ENCODE measurements at places on chromosomes 3 and 15. TPM values are rescaled to one million over a fixed set of nuclear protein-coding genes. Genes with fewer than 3 reads are reported as not detected.

The FBXW12 gene
- total RNA-seq = not detected

The AQP9 gene
- not detected for total RNA-seq

The HYKK gene
- 13.8 TPM for total RNA-seq

The GOLGA6D gene
- total RNA-seq = not detected

The MAPKAPK3 gene
- total RNA-seq = 33.4 TPM

DNA sequence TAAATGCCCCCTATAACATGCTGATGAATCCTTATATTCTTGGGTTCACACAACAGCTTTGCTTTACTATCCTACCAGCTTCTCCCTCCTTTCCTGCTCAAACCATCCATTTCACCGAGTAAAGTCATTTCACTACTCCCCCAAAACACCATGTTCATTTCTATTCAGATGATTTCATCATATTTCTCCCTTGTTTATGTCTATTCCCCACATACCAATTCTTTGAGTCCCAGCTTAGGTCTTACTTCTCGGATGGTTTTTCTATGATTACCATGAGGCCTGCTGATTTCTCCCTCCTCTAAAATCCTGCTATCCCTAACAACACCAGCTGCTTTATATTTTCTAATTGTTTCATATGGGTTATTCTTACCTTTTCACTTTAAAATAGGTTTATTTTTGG is 231.4 kb downstream of the TIGIT start:
- DNase-seq = no peak

DNA sequence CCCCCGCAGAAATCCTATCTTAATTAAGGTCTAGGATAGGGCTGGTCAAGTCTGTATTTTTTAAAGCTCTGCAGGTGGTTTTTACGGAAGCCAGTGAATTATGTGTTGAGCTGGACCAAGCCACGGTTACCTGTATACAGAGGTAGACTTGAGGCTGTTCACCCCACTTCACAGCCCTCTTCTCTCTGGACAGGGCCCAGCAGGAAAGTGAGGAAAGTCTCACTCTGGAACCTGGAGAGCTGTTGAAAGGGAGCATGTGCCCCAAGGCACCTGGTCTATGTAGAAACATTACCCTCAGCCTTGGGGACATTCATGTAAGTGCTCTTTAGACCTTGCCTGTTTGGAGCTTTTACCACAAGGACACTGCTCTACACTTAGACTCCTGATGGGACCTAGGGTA is 6.9 kb downstream of the SEMA5B start:
- no peak for DNase-seq

GRCh38 chr3:11254876-11255275 is 17.3 kb upstream of the ATG7 start:
- no peak for DNase-seq

The INSYN1 gene
- total RNA-seq = 15.2 TPM

The GOLGA8S gene
- not detected for total RNA-seq

The EEF1AKMT4 gene
- total RNA-seq = 5.2 TPM

GRCh38 chr3:97957617-97958311 is 14.5 kb downstream of the RIOX2 start:
- DNase-seq = no peak

The IP6K1 gene
- 19.5 TPM for total RNA-seq

GRCh38 chr15:64134345-64134829 is 17.1 kb upstream of the SNX22 start:
- peak; percentile 61 for DNase-seq

- peak; percentile 16 for DNase-seq
These were observed 722.0 kb upstream of the CFAP20DC start for GRCh38 chr3:59771768-59772181.

- no peak for DNase-seq
These were observed 72.9 kb upstream of the NDN start for GRCh38 chr15:23760024-23760423.

GRCh38 chr3:22371607-22372291 is 620.7 kb upstream of the ZNF385D start:
- DNase-seq = no peak

GRCh38 chr15:86266896-86267484 is 187.3 kb downstream of the AGBL1 start:
- DNase-seq = peak; percentile 1

GRCh38 chr15:57152666-57153539 is 223.4 kb upstream of the CGNL1 start:
- DNase-seq = peak; percentile 15

- DNase-seq = no peak
These were observed 7.8 kb upstream of the STAC start for GRCh38 chr3:36372534-36372935.

- DNase-seq = no peak
These were observed 55.6 kb upstream of the CGNL1 start for GRCh38 chr15:57320631-57321220.

The ROBO2 gene
- total RNA-seq = not detected

The GRK7 gene
- not detected for total RNA-seq

DNA sequence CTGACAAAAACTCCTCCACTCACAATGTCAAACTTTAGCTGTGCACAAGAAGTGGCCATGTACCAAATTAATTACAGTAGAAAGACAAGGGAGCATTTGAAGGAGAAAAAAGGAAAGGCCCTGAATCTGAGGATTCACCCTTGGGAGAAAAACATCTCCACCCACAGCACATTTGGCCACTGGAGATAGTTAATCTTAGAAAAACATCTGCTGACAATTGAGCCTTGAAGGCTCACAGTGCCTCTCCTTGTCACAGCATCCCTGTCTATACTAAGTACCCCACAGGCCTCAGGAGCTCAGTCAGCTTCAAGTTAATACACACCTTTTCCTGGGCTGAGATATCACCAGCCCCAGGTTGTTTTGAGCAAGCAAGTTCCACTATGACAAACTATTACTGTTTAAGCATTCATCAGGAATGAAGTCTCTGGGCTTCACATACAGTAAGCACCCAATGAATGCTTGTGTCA is 78.1 kb upstream of the SETMAR start:
- DNase-seq = no peak

DNA sequence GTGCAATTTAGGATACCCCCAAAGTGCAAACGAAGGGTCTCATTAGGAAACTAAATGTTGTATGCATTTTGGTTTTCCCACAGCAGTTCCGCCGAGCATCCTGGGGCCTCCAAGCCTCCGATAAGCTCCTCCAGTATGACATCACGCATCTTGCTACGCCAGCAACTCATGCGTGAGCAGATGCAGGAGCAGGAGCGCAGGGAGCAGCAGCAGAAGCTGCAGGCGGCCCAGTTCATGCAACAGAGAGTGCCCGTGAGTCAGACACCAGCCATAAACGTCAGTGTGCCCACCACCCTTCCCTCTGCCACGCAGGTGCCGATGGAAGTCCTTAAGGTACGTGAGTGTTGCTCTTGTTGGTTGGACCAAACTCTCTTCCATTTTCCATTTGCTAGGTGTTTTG is 120.5 kb upstream of the SAMMSON start:
- DNase-seq = no peak

- peak; percentile 92 for DNase-seq
These were observed at the start of gene TMF1 for GRCh38 chr3:69051756-69052471. Gene TMF1, minus strand, starts transcription at chr3:69052333. Its CDS starts 247 bp downstream, at chr3:69052086.

GRCh38 chr15:39140060-39140604 is 440.7 kb upstream of the THBS1 start:
- peak; percentile 37 for DNase-seq

DNA sequence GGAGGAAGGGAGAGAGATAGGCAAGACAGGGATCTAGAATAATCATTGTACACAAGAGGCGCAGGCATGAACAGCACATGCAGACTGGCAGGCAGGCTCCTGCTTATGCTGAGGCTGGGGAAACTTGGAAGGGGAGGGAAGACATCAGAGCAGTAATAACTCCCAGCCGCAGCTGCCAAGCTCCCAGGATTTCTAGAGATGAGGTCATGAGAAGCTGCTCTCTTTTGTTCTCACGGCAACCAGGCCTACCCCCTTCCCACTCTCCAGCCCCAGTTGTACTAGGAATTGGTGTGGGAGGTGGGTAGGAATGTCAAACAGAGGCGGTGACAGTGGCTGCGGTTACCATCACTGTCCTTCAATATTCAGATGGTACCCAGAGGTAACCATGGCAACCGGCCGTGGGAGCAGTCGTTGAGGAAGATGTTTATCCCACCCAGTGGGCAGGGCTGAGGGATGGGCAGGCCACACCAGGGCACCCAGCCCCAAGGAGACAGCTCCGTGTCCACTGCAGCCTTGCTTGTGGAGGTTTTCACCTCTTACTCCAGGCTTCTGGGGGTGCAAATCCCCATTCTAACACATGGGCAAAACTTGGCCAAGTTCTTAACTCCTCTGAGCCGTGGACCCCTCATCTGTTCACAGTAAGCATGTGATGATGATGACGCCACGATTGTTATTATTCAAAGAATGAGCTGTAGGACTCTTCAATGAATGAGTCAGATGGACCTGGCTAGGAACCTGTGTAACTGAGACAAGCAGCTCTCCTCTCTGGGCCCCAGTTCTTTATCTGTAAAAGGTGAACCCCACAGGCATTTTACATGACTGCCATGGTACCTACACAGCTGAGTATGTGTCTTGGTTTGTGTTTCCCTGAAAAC is 360.8 kb upstream of the PROK2 start:
- DNase-seq = peak; percentile 66

- no peak for DNase-seq
These were observed 95.9 kb downstream of the SLC49A4 start for GRCh38 chr3:122890720-122891220.

GRCh38 chr3:14301558-14301957 is 100.8 kb upstream of the SLC6A6 start:
- no peak for DNase-seq

The WDR49 gene
- total RNA-seq = not detected

GRCh38 chr15:70494852-70495571 is 268.3 kb downstream of the UACA start:
- DNase-seq = peak; percentile 96

GRCh38 chr3:153190923-153191322 is 28.9 kb downstream of the RAP2B start:
- no peak for DNase-seq

GRCh38 chr3:169512991-169513390 is 150.5 kb downstream of the MECOM start:
- no peak for DNase-seq

The CLDN18 gene
- total RNA-seq = not detected

DNA sequence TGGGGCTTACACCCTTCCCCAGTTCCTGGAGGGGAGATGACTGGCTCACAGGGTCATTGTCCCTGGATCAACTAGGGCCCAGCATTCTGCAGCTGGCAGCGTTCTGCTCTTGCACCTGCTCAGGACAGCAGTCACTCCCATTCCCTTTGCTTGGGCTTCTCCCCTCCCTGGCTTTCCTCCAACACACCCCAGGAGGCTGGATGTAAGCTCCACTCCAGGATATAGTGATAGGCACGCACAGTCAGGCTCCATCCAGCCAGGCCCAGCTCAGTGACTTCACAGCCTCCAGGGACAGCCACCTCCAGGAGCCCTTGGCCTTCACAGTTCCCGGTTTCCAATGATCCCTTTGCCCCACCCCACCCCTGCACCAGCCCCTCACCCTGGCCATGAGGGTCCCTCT is 1.9 kb downstream of the SPTBN5 start:
- no peak for DNase-seq

DNA sequence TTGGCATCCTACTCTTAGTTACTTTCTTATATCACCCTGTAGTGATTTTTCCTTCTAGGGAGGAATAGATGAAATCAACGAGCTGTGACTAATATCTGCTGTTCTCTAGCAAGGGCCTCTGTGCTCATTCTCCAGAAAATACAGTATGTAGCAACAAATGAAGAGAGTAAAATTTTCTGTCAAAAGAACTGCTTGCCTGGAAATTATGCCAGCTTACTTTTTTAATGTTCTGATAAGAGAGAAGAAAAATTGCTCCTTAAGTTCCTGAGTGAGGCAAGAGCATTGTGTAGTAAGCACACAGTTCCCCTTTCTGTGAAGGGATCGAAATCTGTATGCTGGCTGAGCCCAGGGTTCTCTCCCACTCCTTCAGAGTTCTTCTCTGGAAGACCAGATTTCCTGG is 51.4 kb upstream of the GK5 start:
- DNase-seq = no peak

DNA sequence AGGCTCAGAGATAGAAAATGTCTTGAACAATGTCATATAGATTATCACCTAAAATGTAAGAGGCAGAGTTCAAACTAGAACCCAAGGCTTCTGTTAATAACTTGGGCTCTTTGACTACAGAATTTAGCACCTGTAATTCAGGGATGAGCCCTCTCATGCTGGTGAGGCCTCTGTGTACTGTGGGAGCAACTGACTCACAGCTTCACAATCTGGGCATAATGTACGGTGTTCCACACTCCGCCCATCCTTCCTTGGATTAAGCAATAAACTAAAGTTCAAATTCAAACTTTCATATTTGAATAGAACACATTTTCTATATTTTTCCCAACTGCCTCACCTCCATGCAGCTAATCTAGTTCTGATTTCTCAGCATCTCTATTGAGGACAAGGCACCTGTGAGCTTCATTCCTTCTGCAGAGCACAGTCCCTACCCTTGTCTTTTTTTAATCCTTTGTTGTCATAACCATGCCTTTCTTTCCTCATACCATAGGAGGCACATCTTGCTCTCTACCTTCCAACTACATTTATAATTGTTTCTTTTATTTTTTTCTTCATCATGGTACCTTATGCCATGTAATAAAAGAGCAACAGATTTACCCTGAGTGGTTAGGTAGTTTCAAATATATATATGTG is 392.1 kb downstream of the NLGN1 start:
- DNase-seq = peak; percentile 9

The C15orf61 gene
- total RNA-seq = 11.6 TPM

GRCh38 chr3:6989608-6990291 is 128.8 kb downstream of the GRM7 start:
- DNase-seq = no peak

The NR1I2 gene
- not detected for total RNA-seq

GRCh38 chr15:23857028-23857641 is 170.0 kb upstream of the NDN start:
- DNase-seq = peak; percentile 34

The ALAS1 gene
- 33.7 TPM for total RNA-seq

DNA sequence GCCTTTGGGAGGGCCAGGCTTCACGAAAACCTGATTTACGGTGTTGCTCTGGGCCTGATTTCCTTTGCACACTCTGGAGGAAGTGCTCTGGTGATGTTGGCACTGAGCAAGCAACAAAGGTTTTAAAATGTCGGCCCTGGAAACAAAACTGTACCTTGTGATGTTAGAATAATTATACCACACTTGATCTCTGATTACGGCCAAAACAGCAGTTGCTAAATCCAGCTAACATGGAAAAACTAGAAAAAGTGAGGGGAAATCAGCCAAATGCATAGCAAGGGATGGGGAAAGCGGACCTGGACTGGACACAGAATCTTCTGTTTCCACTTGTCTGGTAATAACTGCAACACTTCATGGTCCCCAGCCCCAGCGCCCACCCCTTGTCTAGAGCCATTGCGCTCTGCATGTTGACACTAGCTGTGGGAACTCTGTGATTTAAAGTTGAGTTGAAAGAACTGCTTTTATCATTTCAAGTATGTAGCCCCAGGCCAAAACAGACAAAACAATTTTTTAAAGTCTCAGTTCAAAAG is 120.1 kb downstream of the VGLL4 start:
- no peak for DNase-seq

The LIPH gene
- not detected for total RNA-seq

GRCh38 chr3:23073724-23074305 is 129.3 kb upstream of the UBE2E2 start:
- no peak for DNase-seq

The TNNC1 gene
- 0.99 TPM for total RNA-seq

The RABL3 gene
- total RNA-seq = 11.1 TPM
